T-helper 1 cell (primary cell): ENCODE measurements at places on chromosomes 12 and 14.

DNA sequence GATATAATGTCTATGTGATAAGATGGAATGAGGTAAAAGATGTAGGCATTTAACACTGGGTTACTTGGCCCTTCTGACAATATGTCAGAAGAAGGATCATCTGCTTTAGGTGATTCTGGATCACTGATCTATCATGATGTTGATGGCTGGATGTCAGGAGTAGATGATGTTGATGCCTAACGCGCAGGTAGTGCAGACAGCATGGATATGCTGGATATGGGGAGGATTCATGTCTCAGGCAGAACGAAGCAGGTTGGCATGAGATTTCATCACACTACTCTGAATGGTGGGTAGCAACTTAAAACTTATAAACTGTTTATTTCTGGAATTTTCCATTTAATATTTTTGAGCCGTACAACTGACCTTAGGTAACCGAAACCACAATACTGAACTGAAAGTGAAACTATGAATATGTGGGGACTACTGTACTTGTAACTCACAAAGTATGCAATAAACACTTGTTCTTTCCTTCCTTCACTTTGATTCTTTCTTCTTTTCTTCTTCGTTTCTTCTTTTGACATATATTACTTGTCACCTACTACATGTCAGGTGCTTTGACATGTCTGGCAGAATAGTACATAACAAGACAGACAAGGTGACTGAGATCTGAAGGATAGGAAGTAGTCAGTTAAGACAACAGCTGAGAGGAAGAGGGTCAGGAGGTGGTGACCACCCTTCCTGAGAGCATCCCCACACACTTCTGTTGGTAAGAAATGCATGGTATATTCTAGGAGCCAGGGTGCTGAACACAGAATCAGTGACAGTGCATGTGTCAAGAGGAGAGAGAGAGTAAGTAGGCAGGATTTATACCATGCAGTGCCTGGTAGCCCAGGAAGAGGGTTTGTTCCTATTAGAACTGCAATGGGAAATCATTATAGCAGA, 238.8 kb downstream of the PPFIA2 start:
- DNase-seq: no peak

- no peak for DNase-seq
Observed at GRCh38 chr12:113332688-113333417, 2.1 kb downstream of the SLC8B1 start.

DNA sequence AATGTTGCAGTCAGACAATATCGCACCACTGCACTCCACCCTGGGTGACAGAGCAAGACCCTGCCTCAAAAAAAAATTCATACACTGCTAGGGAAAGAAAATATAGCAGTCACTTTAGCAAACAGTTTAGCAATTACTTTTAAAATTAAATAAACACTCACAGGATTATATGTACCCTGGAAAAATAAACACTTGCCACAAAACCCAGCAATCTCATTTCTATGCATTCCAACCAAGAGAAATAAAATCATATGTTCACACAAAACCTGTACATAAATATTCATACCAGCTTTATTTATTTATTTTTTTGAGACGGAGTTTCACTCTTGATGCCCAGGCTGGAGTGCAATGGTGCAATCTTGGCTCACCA, 20.2 kb downstream of the ATXN2 start:
- DNase-seq: no peak

GRCh38 chr14:106210650-106211049, 684.3 kb downstream of the TMEM121 start:
- DNase-seq: peak; percentile 8

- no peak for DNase-seq
Observed at GRCh38 chr12:102410511-102410910, 69.9 kb downstream of the IGF1 start.

- no peak for DNase-seq
Observed at GRCh38 chr12:4996714-4997113, 47.0 kb upstream of the KCNA5 start.

GRCh38 chr12:12331896-12332295, 18.1 kb downstream of the MANSC1 start:
- DNase-seq: no peak

DNA sequence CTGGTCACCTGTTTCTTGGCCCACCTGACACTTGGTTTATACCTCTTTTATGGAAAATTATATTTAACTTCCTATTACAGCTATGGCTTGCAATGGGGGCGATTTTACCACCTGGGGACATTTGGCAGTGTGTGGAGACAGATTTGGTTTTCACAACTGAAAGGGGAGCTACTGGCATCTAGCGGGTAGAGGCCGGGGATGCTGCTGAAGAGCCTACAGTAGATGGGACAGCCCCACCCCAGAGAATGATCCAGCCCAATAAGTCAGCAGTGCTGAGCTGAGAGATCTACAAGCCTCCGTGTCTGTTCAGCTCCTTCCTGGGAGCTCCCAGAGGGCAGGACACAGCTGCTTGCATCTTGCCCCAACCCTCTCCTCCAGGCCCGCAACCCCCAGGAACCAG, 302.8 kb downstream of the CACNA1C start:
- DNase-seq: no peak

DNA sequence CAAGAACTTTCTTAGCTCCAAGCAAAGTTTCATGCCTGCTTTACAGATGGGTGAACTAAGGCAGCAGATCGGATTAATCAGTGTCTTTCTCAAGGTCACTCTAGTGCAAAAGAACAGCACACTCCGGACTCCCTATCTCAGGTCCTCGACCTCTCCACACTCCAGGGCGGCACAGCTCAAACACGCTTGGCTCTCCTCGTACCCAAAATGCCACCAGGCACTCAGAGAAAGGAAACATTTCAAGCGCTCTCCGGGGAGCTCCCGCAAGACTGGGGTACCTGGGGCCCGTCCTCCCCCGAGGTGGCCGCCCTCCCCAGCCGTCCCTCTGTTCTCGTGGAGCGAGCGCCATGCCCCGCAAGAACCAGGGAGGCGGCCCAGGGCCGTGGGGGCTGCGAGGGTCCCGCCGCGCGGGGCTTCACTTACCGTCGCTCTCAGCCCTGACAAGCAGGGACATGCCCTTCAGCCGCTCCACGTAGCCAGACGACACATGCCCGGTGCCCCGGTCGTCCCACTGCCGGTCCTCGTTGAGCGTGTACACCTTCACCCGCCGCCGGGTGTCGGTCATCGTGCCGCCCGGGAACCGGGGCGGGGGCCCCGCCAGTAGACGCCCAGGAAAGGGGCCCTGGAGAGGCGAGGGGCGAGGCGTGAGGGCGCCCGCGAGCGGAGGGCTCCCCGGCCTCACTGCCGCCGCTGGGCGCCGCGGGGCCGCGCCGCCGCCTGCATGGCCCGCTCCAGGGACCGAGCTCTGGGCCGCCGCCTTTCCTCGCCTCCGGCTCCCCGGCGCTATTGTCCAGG, 830 bp downstream of the PPP4R3A start:
- DNase-seq: no peak
